HT-29 (cell line): ENCODE measurements at places on chromosomes 3 and 15. TPM values are rescaled to one million over a fixed set of nuclear protein-coding genes. Genes with fewer than 3 reads are reported as not detected.

Gene STRIT1
- total RNA-seq: not detected in 2 replicates

Gene CLDN18
- 0.05 TPM in 1 of 2 replicates, not detected in the other for total RNA-seq

Gene PLA2G4E
- not detected in 2 replicates for total RNA-seq

DNA sequence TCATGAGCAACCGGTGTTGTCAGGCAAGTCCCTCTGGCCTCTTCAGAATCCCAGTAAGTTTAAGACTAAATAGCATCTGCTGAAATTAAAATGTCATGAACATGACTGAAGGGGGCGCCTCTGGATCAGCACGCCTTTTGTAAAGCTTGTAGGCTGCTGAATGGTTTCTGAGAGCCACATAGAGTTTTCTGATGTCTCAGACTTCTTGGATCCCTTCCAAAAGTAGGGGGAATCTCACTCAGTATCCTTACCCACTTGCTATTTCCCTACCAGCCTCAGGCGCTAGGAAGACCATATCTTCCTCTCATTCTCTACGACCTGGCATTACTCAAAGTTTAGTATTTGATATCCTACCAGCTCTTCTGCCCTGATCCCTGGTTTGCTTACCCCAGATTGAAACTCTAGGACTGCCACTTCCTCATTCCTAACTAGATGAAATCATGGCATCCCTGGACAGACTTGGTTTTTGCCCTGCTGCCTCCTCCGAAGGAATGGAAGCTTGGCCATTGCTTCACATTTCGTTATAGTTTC lies 62.7 kb upstream of the CD47 start:
- peak; percentile 84 for DNase-seq

Gene TGM5
- not detected in 2 replicates for total RNA-seq

- no peak for DNase-seq
Measured at GRCh38 chr15:27461181-27461580, 490.2 kb downstream of the GABRG3 start.

Gene PTX3
- not detected in 2 replicates for total RNA-seq

GRCh38 chr15:100642213-100642949 lies 40.0 kb downstream of the ASB7 start:
- DNase-seq: no peak

Gene SH3GL3
- total RNA-seq: not detected in 2 replicates

DNA sequence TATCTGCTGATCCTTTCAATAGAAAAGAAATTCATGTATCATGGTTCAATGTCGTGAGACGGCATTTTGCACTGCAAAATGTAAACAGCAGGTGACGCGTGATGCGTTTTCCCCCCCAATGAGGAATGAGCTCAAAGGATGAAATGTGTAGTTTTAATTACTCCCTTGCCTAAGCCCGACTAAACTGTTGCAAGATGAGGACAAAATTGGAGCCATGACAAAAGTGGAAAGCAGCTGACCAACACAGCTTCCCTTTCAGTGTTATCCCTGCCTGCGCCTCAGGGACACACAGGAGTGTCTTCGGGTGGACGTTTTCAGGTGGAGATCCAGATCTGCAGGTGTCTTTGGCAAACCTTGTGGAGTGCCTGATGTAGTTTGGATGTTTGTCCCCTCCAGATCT lies 92.0 kb downstream of the GABRG3 start:
- DNase-seq: no peak

DNA sequence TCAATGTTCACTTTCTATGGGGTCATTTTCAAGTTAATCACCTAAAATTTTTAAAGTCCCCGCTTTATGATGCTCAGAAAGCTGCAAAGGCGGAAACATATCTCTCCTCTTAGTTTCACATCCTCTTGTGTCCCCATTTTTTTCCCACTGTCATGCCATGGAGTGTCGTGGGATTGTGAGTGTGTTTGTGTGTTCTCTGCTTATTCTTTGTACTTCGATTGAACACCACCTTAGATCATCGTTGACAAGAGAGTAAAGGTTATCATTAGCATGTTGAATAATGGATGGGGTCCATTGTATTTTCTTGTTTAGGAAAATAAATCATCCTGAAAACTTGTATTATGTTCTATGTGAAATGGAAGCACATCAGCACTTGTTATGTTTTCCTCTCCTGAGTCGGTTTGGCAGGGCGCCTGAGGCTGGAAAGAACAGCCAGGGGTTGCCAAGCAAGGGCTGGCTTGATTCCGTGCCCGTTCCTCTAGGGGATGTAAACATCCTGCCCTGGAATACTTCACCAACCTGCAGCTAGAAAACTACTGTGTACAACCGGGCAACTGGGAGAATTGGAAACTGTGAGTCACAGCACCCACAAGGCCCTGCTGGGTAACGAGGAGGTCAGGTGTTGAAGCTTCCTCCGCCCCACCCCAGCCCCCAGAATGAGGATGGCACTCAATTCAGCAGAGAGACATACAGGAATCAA lies 67.2 kb downstream of the EIF4E3 start:
- no peak for DNase-seq

GRCh38 chr3:28322464-28322863 lies 26.1 kb upstream of the ZCWPW2 start:
- no peak for DNase-seq

DNA sequence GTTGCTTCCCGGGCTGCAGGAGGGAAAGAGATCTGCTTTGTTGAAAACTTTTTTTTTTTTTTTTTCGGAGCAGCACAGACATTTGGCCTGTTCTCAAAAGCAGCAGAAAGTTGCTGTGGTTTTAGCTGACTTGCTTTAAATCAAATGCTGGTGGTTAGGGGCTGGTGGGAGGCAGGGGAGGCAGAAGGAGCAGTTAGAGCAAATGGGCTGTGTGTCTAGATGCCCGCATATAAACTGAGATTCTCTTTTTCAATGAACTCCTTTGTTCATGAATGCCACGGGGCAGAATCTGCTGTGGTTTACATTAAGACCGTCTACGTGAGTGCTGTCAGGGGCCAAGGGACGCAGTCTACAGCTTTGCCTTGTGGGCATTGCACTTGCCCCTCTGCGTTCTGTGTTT lies 95.9 kb downstream of the FLNB start:
- no peak for DNase-seq

DNA sequence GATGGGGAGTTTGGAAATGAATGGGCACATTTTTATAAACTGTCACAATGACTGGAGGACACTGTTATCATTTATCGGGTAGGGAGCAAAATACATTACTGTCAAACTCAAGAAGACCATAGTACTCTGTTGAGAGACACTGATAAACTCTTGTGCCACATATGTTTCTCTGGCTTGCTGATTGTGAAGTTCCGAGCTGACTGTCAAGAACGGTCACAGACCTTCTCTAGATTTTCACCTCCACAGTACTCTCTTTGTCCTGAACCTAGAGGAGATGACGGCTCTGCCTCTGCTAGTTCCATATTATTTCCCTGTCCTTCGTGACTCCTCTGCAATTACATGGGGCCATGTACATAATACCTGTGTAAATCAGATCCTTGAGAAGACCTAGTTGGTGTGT lies 451.9 kb downstream of the LPP start:
- no peak for DNase-seq

GRCh38 chr15:57591237-57591821 lies 375 bp upstream of the MYZAP start:
- DNase-seq: peak; percentile 58

DNA sequence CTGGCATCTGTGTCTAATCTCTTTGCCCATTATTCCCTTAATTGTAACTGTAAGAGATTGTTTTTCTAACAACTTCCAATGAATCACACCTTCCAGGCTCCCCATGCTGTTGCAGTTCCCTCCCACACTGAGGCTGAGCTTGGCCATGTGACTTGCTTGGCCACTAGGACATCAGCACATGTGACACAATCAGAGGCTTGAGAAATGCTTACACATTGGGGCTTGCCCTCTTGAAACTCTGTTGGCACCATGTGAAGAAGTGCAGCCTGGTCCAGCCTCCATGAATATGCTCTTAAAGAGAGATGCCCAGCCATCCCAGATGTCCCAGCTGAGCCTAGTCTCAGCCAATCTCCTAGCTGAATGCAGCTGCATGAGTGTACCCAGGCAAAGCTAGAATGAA lies 326.8 kb upstream of the SOX2 start:
- no peak for DNase-seq

DNA sequence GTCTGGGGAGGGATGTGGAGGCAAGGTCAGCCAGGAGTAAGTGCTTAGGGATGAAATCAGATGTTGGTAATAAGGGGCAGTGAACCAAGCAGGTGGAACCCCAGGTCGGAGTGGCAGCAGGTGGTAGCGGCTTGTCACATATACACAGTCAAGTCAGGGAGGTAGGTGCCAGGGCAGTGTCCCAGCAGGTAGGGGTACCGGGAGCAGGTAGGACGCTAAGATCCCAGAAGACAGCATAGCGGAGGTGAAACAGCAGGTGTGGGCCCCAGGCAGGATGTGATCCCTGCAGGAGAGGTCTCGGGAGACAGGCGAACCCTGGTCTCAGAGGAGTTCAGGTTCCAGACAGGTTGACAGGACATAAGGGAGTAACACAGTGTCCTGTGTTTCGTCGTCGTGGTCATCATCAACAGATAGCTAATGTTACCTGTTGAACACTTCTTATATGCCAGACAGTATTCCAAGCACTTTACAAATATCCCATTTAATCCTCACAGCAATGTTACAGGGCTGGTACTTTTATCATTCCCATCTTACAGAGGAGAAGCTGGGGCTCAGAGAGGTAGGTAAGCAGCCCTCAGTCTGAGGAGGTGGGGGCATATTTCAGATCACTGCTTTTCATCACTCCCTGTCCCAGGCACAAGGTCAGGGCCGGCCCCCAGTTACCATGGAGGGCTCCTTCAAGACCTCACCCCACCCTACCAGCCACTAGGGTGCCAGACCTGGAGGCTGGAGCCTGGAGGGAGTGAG lies 241.6 kb downstream of the UACA start:
- no peak for DNase-seq

- no peak for DNase-seq
Measured at GRCh38 chr3:189108735-189109134, 63.0 kb upstream of the TPRG1 start.

DNA sequence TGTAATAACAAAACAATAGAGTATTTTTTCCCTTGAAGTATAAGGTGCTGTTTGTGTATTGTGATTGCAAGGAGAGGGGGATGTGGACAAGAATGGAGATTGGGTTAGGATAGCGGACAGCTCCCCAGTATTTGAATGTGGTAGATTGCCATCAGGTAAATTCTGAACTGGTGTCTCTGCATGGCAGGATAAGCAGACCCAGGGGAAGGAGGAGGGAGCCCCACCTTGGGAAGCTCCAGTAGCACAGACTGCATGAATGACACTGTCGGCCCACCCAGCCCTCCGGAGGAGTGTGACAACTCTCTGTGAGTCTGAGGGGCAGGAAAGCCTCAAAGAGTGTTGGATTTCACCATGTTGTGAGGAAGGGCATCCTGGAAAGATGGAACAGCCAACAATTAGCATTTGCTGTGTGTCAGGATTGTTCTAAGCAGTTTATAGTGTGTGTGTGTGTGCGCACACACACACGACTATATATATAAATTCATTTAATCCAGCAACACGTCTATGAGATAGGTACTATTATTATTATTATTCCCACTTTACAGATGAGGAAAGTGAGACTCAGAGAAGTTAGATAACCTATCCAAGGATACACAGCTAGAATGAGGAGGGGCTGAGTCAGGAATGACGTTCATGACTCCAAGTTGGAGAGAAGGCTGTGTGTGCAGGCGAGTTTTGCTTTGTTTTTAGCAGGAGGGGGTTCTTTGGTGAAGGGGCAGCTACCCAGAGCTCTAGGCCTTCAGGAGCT lies 63.4 kb upstream of the LCTL start:
- DNase-seq: no peak

- no peak for DNase-seq
Measured at GRCh38 chr3:186810336-186810996, 4.2 kb upstream of the RFC4 start.

- no peak for DNase-seq
Measured at GRCh38 chr3:108806316-108806715, 16.3 kb upstream of the TRAT1 start.

GRCh38 chr3:58175187-58175436 lies 35.7 kb downstream of the DNASE1L3 start:
- no peak for DNase-seq

Gene FOXB1
- 0.05 TPM in 1 of 2 replicates, not detected in the other for total RNA-seq

DNA sequence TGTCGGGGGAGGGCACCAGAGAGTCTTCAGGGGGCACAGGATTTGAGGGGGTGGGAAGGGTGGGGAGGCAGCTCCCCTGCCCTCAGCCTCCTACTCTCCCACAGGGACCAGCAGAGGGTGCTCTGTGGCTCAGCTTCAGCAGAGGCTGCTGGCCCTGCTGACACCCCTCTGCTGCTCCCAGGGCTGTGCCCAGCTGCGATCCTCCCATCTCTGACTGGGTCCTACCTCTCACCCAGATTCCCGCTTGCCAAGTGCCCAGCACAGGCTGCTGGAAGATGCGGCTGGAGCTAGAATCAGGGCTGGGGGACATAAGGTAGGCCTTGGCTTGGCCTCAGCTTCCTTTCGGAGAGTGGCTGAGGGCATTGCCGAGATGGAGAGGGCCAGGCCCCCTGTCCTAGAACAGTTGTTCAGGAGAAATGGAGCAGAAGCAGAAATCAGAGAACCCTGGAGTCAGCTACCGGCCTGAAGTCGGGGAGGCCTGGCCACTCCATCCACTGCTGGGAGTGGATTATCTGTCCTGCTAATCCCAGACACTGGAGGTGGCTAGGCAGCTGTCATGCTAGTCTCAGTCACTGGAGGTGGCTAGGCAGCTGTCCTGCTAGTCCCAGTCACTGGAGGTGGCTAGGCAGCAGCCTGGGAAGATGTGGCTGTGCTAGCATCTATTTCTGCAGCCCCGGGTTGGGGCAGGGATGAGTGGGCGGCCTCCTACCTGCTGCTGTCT lies 3.9 kb downstream of the GRM2 start:
- peak; percentile 36 for DNase-seq

DNA sequence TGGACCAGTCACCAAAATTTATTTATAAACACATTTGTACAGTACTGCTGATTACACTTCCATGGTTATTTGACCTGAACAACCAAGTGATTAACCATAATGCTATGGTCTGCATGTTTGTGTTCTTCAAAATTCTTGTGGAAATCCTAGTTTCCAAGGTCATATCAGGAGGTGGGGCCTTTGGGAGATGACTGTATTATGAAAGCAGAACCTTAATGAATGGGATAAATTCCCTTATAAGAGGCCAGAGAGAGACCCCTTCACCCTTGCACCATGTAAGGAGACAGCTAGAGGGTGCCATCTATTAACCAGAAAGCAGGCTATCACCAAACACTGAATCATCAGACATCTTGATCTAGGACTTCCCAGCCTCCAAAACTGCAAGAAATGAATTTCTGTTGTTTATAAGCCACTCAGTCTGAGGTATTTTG lies 1.9 kb downstream of the SCAPER start:
- DNase-seq: peak; percentile 37

DNA sequence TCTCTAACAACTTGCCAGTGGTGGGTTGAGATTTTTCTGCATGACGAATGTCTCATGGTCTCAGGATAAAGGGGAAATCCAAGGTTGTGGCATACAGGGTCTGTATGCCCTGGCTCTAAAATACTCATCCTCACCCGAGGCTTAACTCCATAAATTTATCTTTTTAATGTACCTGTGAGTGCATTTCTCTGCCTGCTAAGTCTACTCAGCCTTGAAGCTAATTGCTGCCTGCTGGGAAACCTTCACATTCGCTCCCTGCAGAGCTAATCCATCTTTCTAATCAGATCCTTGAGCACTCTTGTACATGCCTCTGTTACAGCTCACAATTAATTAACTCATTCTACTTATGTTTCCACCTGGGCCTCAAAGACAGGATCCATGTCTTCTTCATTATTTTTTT lies 93.8 kb downstream of the CMSS1 start:
- DNase-seq: no peak

Gene HCN4
- not detected in 2 replicates for total RNA-seq

GRCh38 chr3:105157067-105157765 lies 209.5 kb upstream of the ALCAM start:
- DNase-seq: no peak

Gene NANOGP8
- not detected in 2 replicates for total RNA-seq

Gene RETNLB
- 0.16 and 2.2 TPM in 2 replicates for total RNA-seq
